NCI-H1417 treated with DMSO at 0.1 percent for 48 hours (cell line): ENCODE measurements at places on chromosomes 7 and 10.

GRCh38 chr7:20350518-20350951, 19.8 kb downstream of the ITGB8 start:
- no peak for DNase-seq

DNA sequence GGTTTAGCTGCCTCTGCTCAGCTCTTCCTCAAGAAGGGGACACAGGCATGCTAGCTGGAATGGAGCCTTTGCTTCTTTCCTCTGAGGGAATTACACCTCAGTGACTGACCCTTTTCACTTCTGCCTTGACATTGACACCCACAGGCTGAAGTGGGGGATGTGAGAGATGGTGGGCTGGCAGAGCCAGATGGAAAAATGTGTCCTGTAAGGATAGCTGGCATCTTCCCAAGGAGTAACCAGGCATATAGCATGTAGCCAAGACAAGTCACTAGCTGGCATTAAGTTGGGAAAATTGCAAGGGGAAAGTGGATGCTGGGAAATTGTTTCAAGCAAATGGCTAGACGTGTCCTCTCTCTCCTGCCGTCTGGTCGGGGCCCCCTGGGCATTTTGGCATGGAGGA, 19.9 kb downstream of the STMP1 start:
- no peak for DNase-seq

DNA sequence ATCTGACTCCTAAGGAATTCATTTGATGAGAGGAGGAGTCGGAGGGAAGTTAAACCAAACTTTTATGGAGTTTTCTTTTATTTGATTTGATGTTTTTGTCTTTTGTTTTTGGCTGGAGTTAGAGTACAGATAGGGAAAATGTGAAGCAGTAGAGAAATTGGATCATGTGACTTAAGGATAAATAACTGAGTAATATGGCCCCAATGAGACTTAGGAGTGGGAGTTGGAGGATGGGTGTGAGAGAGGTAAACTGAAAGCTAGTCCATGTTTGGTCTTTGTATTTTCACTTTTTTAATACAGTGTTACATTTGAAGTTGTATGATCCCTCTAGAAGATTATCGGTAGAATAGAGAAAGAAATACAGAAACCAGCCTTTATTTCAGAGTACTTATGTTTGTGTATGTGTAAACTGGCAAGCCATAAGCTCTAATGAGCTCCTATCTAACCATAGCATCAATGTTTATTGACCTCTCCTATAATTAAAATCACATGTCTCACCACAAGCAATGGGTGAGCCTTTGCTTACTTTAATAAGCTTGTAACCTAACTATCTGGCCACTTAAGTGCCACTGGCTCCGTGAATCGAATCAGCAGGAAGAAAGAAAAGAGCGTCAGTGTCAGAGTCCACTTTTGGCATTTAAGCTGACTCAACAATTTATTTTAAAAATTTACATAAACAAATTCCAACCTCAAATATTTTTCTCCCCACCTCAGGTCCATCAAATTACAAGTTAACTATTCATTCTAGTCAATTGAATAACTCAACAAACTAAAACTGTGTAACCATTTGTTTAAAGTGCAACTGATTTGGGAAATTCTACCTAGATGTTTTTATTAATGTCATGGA, 113.8 kb downstream of the EPDR1 start:
- no peak for DNase-seq

- no peak for DNase-seq
Measured at GRCh38 chr10:28768227-28768626, 90.9 kb downstream of the BAMBI start.

DNA sequence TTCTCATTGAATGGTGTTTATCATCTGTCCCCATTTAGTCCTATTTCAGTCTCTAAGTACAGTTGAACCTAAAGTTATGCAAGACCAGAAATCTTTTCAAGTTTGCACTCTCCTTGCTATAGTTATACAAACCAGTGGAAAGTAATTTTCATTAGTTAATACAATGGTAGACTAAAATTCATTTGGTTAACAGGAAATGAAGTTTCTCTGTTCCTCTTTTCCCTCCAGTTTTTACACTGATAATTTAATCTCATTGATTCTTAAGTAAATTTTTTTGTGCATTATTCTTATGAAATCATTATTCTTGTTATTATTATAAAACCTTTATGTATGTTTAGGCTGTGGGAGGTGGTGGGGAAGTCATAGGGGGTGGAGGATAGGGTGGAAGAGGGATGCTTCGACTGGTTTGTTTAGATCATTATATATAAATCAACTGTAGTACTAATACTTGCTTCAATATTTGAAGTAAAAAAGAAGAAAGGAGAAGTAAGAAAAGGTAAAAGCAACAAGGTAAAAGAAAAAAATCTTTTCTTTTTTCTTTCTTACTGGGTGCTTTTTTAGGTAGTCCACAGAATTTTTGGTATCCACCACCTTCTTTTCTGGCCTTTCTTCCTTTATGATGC, 104.1 kb downstream of the GPR85 start:
- no peak for DNase-seq

GRCh38 chr10:62005687-62006086, 104.2 kb downstream of the ARID5B start:
- no peak for DNase-seq

DNA sequence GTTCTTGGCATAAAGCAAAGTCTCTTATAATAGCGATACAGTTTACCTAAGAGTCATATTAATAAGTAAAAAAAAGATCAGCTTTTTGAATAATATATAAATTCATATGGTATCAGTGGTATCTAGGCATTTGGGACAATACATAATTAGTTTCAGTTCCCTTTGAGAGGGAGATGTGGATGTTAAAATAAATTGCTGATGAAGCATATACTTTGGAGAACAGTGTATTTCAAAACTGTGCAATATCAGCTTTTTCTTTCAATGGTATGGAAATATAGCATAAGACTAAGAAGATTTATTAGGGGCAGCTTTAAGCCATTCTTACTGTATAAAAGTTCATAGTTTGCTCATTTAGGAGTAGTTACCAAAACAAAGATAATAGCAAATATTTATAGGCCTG, 35.5 kb downstream of the MDFIC start:
- no peak for DNase-seq

- DNase-seq, result peak; percentile 69
Measured at GRCh38 chr7:89728481-89728880, 425.8 kb upstream of the STEAP1 start.

DNA sequence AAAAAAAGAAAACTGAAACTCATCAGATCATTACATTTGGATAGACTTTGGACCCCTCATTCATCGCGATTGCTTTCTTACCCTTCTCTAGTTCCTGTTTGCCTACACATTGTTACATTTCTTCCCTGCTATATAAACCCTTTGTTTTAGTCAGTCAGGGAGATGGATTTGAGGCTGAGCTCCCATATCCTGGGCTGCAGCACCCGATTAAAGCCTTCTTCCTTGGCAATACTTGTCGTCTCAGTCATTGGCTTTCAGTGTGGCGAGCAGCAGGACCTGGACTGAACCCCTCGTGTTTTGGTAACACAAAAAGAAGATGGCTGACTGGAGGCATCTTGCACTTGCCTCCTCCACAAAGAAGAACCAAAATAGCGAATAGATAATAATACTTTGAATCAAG, 34.1 kb upstream of the ELOVL3 start:
- DNase-seq, result no peak

DNA sequence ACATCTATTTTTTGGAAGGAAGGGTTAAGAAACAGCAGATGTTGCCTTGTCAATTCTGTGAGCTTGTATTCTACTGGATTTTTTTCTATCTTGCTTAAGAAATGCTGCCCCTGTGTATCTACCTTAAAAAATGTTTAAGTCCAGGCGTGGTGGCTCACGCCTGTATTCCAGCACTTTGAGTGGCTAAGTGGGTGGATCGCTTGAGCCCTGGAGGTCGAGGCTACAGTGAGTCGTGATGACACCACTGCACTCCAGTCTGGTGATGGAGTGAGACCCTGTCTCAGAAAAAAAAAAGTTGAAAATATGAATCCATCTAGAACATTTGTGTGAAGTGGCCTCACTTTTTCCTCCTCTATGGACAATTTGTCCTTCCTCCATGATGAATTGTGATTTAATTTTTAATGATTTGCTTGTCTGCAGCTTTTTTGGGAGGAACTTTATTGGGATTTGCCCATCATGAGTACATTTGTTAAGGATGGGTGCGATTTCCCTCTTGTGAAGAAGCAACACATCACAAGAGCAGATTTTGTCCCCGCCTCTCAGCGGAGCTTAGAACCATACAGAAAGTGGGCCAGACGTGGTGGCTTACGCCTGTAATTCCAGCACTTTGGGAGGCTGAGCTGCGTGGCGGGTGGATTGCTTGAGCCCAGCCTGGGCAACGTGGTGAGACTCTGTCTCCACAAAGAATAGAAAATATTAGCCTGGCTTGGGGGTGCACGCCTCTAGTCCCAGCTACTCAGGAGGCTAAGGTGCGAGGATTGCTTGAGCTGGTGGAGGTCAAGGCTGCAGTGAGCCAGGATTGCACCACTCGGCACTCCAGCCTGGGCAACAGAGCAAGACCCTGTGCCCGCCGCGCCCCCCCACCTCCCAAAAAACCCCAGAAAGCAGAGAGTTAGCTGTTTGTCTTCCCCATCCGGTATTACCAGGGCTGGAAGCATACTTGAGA, 57.7 kb downstream of the DNAJB6 start:
- no peak for DNase-seq

DNA sequence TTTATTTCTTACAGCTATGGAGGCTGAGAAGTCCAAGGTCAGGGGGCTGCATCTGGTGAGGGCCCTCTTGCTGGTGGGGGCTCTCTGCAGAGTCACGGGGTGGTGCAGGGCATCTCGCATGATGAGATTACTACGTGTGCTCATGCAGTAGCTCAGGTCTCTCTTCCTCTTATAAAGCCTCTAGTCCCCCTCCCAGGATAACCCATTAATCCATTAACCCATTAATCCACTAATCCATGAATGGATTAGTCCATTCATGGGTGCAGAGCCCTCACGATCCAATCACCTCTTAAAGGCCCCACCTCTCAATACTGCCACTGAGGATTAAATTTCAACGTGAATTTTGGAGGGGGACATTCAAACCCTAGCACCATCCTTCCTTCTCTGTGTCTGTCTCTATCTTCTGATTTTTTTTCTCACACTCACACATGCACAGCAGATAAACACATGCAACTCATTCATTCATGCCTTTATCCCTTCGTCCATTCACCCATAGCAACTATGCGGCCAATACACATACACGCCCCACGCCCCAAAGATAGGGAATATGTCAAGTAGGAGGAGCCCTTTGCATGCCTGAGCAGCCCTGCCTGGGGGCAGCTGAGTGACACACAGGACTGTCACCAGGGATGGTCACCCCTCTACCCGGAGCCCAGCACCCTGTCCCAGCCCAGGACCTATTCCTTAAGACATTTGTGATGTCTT, 86.5 kb downstream of the C10orf105 start:
- DNase-seq, result no peak

GRCh38 chr10:117162093-117163060, 24.3 kb upstream of the VAX1 start:
- DNase-seq, result no peak

DNA sequence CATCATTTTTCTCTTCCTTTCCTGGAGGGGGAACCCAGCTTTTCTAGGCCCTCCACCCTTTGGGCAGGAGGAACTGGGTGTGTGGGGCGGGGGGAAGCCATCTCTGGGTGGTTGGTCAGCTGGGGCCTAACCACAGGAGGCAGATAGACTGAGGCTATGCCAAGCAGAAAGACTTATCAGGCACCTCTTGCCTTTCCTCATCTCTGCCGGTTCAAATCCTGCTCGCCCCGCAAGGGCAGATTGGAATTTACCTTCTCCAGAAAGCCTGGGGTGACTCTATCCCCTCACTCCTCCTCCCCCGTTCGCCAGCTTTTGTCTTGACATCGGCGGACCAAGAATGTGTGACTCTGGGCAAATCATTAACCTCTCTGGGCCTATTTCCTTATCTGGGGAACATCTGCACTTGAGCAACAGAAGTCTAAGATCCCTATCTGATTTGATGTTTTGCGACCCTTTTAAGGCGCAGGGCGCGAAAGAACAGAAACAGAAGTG, 584 bp upstream of the GARS1 start:
- no peak for DNase-seq

- no peak for DNase-seq
Measured at GRCh38 chr10:118564114-118564513, 31.3 kb downstream of the PRLHR start.

DNA sequence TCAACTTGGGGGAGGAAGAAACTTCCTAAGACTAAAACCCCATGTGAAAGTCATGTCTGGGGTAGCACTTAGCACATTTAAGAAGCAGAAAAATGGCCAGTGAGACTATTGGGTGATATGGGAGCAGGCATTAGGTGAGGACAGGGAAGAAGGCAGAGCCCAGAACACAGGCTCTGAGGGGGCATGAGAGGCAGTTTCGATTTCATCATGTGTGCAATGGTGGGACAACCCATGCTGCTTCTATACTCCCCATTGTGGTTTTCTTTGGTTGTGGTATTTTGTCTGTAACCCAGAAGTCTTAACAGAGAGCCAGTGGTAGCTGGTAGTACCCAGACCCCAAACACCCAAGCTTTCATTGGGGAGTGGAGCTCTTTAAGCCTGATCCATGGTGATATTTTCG, 752.0 kb downstream of the GRID1 start:
- DNase-seq, result no peak

DNA sequence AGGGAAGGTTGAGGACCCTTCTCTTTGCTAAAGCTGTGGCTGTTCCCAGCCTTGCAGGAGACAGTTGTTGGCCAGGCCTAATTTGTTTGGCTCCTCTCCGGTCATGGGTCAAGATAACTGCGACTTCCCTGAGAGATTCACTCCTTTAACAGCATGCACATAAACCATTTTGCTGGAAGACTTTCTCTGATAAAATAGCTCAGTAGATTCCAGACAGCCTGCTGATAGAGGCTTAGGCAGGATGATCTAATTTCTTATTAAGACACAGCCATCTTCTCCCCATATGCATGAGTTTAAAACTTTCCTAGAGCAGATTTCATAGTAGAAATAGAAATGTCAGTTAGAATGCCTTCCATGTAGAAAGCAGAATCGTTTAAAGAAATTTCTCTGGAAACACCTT, 181.9 kb downstream of the WNT2 start:
- no peak for DNase-seq

GRCh38 chr10:32114508-32114907, 58.3 kb upstream of the KIF5B start:
- no peak for DNase-seq

- no peak for DNase-seq
Measured at GRCh38 chr10:49012603-49013002, 73.0 kb upstream of the LRRC18 start.

GRCh38 chr10:98289802-98290209, 21.8 kb upstream of the LOXL4 start:
- DNase-seq, result no peak
